Hematopoietic multipotent progenitor cell treated with erythropoietin and hydrocortisone succinate and interleukin-3 and kit ligand, for 15 days (in vitro differentiated cells): ENCODE measurements at places on chromosomes 11 and 22.

- DNase-seq, result peak; percentile 60
These were observed 5.0 kb downstream of the SCN2B start for GRCh38 chr11:118171269-118172062.

DNA sequence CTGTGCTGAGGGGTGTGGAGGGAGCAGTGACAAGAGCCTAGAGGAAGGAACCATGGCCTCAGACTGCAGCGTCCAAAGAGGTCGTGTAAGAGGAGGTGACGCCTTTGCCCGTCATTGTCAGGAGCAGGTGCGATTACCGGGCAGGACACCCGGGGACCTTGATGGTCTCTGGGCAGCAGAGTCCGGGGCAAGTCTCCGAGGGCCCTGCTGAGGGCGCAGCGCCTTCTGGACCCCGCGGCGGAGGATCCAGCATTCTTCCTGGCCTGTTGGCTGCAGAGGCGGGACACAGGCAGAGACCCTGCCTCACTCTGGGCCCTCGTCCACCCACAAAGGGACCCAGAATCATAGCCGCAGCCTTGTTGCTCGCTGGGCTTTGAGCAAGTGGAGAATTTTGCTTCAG lies 1168.8 kb downstream of the BRD1 start:
- DNase-seq, result no peak

DNA sequence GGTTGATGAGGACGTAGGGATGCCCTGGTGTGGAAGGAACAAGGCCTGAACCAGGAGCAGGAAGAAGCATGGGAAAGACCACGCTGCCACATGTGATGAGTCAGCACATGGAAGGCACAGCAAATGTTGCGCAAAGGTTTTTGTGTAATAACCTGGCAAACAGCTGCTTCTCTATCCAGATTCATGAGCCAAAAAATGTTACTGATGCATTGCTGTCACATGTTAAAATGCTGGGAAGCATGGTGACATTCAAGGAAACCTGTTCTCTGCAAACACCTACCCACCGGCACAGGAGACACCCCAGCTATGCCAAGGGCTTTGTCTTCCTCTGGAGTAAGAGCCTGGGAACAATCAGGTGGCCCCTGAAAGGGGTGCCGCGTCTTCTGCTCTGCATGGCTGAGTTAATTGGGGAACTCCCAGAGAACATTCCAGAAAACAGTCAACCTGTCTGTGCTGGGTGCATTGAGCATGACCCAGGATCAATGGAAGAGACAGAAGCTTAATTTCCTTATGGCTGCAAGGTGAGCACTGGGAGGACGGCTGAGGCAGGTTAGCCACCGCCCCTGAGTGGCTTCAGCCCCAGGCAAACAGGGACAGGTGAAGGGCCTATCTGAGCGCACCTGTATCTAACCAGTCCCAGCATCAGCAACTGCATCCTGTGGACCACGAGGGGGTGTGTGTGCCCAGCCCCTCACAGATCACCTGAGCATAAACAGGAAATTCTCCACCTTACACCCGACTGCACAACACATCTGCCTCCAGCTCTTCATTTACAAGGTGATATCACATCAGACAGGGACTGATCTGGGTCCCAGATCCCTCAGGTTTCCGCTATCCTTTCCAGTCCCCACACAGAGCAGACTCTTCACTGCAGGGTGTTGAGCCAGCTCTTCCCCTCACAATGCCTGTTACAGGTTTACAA lies 108.4 kb downstream of the GGTLC2 start:
- no peak for DNase-seq

DNA sequence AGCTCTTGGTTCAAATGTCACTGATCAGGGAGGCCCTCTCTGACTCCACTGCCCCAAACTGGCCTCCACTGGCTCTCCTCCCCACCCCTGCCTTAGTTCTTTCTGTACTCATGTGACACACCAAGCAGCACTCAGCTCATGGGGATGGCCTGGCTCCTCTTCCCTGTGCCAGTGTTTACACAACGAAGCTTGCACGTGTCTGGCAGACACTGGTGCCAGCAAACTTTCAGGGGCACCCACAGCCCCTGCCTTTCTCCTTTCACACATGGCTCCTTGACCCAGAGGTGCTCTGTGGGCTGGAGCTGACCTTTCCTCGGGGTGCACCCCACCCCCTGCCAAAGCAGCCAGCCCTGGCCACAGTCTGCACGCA lies 37.6 kb upstream of the PARVG start:
- no peak for DNase-seq

- no peak for DNase-seq
These were observed 9.7 kb upstream of the APOL4 start for GRCh38 chr22:36211237-36211861.

DNA sequence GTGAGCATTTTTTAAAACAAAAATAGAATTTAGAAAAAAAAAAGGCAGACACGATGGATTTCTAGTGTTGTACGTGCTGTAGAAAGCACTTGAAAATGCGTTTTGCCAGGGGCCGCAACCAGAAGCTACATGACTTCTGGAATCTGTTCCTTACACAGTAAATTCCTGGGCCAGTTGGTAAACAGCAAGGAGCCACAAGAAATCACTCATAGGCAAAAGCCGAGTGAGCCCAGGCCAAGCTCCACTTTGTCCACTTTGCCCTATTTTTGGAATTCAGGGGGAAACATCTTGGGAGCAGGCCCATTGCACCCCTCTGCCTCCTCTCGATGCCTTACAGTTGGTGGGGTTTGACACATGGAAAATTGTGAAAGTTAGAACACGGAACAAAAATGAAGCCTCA lies 4.1 kb upstream of the CELSR1 start:
- DNase-seq, result no peak
